ENCODE measurements at places on chromosomes 1 and 21.

DNA sequence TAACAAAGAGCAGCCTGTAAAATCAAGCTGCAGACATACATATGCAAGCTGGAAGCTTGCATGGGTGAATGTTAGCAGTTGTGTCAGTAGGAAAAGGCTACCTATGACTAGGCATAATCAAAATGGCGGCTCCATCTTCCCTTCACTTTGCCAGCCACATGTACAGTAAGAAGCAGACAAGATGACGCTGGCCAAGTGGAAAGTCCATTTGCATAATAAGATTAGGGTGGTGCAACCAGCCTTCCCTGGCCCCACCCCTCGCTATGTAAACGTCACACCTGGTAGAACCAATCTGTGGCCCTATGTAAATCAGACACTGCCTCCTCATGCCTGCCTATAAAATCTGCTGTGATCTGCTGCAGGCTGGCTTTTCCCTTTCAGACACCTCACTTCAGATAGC lies 171.9 kb upstream of the USP25 start:
- no peak for DNase-seq

DNA sequence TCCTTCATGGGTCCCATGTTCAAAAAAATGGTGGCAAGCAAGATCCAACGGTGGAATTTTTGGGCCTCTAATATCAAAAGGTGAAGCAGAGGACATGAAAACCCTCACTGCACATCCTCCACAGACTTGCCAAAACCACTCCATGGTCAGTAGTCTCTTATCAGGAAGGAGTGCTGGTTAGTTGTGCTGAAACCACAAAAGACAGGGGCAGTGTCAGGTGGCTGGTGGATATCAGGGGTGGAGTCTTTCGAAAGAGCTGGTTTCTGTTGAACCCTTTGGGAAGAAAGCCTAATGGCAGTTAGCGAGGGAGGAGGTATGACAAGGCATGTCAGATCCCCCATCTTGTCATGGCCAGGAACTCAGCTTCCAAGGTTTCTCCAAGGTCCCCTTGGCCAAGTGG lies 395.9 kb upstream of the CAMK1G start:
- DNase-seq: no peak

DNA sequence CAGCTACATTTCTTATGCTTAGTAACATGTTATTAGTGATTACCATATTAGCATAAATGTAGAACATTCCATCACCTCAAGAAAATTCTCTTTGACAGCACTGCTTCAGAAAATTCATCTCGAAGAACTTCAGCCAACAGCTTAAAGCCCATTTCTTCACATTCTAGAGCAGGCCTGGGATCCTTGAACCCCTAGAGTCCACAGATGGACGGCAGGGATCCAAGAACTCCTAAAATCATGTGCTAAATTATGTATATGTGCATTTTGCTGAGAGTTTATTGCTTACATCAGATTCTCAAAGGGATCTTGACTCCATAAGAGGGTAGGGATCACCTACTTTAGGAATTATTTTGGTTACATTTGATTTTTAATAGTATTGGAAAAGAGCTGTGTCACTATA lies 76.2 kb upstream of the TEKT2 start:
- no peak for DNase-seq

DNA sequence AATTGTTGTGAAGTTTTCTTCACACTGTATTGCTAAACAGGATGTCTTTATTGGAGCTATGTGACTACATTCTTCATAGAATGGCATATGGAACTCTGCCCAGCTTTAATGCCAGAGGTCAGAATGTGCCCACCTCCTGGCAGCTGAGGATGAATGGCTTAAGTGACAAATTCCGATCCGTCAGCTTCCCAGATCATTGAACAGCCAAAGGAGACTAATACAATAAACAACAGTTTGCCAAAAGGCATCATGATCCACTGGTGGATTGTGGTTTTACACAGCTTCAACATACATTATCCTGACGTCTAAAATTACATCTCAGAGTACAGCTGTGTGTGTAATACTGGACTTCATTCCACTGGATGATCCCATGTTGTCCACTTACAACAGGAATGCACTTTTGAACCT lies 68.7 kb upstream of the C1orf105 start:
- DNase-seq: no peak

DNA sequence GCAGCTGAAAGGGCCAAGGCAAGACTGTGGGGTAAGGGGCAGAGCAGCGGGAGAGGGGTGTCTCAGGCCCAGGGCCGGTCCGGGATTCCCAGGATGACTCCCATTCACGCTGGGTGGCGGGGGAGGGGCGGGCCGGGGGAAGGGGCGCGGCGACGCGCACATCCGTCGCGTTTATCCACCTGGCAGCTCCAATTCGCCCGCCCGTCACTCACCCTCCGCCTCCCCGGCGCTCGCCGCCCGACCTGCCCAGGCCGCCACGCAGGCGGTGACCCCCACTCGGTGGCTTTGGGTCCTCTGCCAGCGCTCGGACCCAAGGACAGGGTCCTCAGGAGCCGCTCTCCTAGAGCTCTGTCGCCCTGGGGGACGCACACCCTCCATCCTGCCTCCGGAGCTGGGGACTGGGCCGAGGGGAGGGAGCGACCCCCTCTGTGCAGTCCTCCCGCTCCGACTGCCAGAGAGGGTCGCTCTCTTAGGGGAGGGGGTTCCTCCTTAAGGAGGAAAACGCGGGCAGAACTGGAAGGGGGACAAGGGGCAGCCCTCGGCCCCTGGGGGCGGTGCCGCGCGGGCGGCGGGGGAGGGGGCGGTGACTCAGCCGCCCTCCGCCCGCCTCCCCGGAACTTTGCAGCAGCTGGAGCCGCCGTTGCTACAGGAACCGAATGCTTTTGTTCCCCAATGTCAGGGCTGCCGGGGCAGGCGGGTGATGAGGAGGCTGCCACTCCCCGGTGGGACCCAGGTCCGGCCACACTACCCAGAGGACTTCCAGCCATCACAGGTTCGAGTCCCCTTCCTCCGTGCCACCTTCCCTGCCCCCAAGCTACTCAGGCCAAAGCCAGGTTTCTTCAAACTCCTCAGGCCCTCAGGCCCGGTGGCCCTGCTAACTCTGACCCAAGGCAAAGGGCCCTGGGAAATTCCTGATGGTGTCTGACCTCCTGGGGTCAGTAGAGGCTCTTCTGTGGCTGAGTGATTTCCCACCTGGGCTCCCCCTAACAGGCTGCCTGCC lies 3.4 kb downstream of the ADGRB2 start:
- peak; percentile 96 for DNase-seq

GRCh38 chr1:46102769-46103476 lies 29.5 kb downstream of the PIK3R3 start:
- no peak for DNase-seq

GRCh38 chr1:163974120-163974519 lies 584.9 kb upstream of the PBX1 start:
- DNase-seq: no peak

GRCh38 chr21:14273736-14274538 lies 58.0 kb downstream of the RBM11 start:
- DNase-seq: no peak

DNA sequence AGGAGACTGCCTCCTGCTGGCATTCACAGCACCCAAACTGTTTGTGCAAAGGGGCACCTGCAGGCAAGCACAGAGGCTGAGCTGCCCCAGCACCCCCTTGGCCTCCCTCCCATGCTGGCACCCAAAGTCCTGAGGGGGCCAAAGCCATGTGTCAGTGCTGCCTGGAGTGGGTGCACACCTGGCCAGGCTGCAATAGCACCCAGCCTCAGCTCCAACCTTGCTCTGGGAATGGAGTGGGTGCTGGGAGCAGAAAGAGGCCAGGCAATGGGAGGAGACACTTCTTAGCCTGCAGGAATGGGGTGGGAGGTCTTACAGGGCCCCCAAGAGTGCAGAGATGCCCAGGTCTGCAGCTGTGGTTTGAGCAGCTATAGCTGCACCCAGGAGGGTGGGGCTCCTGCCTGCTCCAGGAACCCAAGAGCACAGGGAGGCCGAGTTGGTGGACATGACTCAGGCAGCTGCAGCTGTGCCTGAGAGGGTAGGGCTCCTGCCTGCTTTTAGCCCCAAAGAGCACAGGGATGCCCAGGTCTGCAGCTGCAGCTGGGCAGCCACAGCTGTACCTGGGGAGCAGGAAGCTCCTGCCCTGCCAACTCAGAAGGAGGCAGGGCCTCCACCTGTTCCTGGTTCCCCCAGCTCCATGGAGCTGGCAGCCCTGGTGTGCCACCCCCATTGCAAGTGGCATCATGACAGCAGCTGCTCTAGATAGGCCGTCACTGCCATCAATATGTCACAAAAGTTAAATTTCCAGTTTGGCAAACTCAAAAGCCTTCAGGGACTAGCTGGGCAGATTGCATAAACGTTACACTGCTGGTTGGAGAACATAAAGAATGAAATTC lies 5.3 kb upstream of the CHD1L start:
- DNase-seq: no peak

All from hepatic stellate cell (primary cell).